H1 (cell line): ENCODE measurements at places on chromosomes 12 and 14. TPM values are rescaled to one million over a fixed set of nuclear protein-coding genes. Genes with fewer than 3 reads are reported as not detected.

SLC5A8 gene
- 0.11 TPM in 1 of 2 replicates, not detected in the other for total RNA-seq

CCDC196 gene
- not detected in 2 replicates for total RNA-seq

STAC3 gene
- 1.3 and 1.9 TPM in 2 replicates for total RNA-seq

RD3L gene
- not detected in 2 replicates for total RNA-seq

RFLNA gene
- total RNA-seq, result 6.4 and 8.1 TPM in 2 replicates

DNA sequence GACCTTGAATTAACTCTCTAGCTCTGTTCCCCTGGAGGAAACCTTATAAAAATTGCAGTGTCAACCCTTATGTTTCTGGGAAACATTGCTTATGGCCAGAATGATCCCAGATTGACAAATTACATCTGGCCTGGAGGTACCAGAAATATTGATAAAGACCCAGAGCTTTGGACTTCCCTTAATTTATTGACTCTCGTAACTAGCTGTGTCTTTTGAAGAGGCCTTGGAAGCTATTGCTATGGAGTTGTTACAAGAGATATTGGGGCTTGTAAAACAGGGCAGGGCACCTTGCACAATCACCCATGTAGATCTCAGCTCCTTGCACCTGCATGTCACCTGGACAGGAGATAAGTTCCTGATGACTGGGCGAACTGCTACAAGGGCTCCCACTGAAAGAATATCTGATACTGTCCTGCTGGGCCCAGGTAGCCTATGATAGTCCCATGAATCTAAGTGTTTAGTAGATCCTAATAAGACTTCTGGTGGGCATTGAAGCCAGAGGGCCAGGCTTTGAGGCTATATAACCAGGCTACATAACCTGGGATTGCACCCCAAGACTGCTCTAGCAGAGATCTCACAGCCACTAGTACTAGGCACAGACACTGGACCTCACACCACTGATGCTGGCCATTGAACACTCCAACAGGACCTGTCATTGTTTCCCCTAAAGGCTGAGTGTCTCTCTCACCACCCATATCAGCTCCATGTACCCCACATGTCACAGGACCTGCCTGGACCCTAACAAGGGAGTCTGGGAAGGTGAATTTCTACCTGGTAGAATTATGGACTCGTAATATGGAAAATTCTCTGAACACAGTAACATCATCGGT is 135.7 kb upstream of the PWP1 start:
- no peak overlapping the region for H3K4me3 ChIP-seq
- no peaks in the 10 kb centered on the region for H3K36me3 ChIP-seq
- no peak overlapping the region for H3K27ac ChIP-seq
- no peaks in the 10 kb centered on the region for H3K27me3 ChIP-seq
- H3K4me1 ChIP-seq, result no peaks in the 10 kb centered on the region

DNA sequence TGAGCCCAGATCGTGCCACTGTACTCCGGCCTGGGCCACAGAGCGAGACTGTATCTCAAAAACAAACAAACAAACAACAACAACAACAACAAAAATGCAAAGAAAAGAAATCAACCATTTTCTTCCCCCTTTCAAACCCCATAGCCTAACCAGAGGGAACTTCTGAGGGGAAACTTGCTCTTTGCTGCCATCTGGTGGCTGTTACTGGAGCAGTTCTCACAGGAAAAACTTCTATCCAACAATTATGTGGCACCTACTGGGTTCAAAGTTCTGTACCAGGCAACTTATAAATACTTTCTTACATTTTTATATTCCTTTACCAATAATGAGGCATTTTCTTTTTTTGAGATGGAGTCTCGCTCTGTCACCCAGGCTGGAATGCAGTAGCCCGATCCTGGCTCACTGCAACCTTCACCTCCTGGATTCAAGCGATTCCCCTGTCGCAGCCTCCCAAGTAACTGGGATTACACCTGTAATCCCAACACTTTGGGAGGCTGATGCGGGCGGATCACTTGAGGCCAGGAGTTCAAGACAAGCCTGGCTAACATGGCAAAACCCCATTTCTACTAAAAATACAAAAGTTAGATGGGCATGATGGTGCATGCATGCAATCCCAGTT is 50.9 kb upstream of the BICDL1 start:
- no peaks in the 10 kb centered on the region for H3K4me1 ChIP-seq
- no peak overlapping the region for H3K27ac ChIP-seq
- DNase-seq, result peak; percentile 87
- H3K36me3 ChIP-seq, result no peaks in the 10 kb centered on the region

DNA sequence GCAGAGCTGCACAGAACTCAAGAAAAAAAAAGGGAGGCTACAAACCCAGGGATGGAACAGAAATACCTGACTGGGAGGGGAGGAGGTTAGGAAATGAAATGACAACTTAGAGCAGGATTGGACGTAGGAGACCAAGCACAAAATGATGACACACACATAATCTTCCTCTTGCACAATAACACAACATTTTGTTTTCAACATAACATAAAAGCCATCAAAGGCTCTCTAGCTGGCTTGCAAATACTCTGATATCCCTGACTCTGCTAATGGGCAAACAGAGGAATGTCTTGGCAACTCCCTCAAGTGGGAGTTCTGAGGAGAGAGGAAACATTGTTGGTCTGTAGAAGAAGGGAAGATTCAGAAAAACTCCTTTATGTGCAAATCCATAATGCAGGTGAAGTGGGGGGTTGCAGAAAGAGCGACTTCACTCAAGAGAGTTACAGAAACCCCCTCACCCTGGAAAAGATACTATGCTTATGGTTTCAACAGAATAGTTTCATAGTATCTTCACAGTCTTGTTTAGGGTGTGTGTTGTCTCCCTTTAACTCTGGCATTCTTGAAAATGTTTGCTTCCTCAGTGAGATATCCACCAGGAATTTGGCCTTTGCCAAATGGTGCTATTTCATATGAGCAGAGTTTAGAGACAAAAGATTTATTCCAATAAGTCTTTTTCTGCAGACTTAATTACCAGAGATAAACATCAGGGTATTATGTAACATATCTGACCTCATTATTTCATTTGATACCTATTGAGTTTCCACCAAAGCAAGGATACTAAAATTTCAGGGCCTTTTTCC is 43.8 kb upstream of the LTBP2 start:
- no peak overlapping the region for H3K27ac ChIP-seq
- H3K27me3 ChIP-seq, result no peaks in the 10 kb centered on the region
- H3K4me1 ChIP-seq, result no peaks in the 10 kb centered on the region
- DNase-seq, result no peak
- H3K4me3 ChIP-seq, result no peak overlapping the region

DNA sequence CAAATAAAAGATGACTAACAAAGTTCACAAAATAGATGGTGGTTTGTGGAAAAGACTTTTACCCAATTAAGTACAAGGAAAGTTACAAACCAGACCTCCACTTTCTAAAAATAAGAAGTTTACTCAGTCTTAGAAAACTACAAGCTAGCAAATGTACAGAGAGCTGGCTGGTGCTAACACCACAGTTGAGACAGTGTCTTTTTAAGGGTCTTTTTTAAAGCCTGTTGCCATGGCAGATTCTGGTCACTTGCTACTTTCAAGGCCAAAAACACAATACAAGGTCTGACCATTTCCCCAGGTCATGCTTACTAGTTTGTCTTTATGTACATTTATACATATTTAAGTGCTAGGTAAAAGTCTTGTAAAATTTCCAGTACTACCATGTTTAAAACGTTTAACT is 2.4 kb downstream of the BTG1 start:
- H3K4me3 ChIP-seq, result peak overlapping the region; percentile 86
- peaks cover 2% of the 10 kb centered on the region; the same call in 1 of the 2 replicates for H3K4me1 ChIP-seq
- H3K27ac ChIP-seq, result no peak overlapping the region
- H3K27me3 ChIP-seq, result no peaks in the 10 kb centered on the region

DNA sequence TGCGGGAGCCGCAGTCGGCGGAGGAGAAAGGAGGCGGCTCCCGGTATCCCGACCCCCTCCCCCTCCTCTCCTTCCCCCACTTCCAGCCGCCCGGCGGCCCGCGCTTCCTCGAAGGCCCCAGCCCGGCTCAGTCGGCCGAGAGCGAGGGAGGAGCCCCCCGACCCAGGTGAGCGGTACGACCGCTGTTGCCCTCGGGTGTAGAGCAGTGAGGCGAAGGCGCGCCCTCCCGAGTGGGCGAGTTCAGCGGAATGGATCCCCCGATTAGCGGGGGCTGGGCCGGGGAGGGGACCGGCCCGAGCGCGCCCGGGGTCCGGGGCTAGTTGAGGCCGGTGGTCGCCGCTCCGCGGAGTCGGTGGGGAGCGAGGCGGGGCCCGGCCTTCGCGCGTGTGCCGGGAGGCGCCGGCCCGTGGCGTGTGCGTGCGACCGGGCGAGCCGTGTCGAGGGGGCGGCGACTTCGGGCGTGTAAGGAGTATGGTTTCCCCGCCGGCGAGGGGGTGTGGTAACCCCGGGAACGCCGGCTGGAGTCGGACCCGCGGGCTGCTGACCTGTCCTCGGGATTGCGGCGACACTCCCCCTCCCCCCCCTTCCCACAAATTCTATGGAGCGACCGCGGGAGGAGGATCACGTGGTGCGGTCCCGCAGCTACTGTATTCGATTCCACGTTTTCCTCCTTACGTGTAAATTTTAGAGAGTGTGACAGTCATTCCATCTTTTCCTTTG is 501 bp downstream of the RIMKLB start:
- no peaks in the 10 kb centered on the region; the same call in 1 of the 2 replicates for H3K36me3 ChIP-seq
- no peaks in the 10 kb centered on the region for H3K27me3 ChIP-seq
- H3K27ac ChIP-seq, result peak overlapping the region; percentile 92
- H3K4me3 ChIP-seq, result peak overlapping the region; percentile 71

- no peak overlapping the region for H3K4me3 ChIP-seq
- H3K27ac ChIP-seq, result no peak overlapping the region
- no peaks in the 10 kb centered on the region for H3K27me3 ChIP-seq
- no peaks in the 10 kb centered on the region; the same call in 1 of the 2 replicates for H3K36me3 ChIP-seq
- H3K4me1 ChIP-seq, result no peaks in the 10 kb centered on the region
- DNase-seq, result no peak
Measured at GRCh38 chr12:101780599-101780998, 41.3 kb upstream of the SYCP3 start.

DNA sequence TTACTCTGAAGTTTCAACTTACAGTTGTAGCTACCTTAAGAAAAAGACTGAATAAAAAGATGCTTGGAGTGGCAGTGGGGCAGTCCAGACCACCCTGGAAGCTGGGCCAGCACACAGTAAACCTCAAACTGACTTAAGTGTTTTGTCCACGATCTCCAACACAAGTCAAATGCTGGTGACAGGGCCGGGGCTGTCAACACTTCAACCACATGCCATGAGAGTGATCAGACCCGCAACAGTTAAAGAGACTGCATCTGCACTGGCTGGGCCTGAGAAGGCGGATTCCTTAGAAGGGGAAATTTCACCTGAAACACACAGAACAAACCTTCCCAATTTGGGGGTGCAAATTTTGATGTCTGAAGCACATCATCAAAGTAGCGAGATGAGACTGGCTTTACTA is 223.5 kb upstream of the CAND1 start:
- DNase-seq, result no peak
- no peaks in the 10 kb centered on the region for H3K36me3 ChIP-seq
- H3K27me3 ChIP-seq, result no peaks in the 10 kb centered on the region

DNA sequence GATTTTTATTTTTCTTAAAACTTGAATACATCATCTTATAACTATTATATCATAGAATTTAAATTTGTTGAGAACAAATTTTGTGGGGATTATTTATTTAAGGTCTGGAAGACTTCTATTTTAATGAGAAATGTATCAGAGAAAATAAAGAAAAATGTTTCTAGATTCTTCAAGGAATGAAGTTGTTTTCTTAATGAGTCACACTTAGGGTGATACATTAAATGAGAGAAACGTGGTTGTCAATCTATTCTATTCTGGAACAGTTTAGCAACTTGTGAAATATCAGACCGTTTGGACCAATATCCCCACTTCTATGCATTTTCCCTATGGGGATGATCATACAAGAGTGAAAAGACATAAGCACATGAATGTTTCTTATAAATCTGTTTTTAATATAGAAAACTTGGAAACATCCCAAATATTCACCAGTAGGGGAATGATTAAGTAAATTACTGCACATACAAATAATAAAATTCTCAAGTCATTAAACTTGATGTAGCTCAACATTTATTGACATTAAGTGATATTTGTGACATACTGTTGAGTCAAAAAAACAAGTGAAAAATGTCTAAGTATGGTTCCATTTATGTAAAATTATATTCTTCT is 88.5 kb downstream of the E2F7 start:
- peaks cover 3% of the 10 kb centered on the region for H3K4me1 ChIP-seq
- no peaks in the 10 kb centered on the region for H3K36me3 ChIP-seq
- H3K4me3 ChIP-seq, result no peak overlapping the region
- H3K27me3 ChIP-seq, result no peaks in the 10 kb centered on the region
- DNase-seq, result no peak
